ENCODE measurements at places on chromosomes 4 and X.

DNA sequence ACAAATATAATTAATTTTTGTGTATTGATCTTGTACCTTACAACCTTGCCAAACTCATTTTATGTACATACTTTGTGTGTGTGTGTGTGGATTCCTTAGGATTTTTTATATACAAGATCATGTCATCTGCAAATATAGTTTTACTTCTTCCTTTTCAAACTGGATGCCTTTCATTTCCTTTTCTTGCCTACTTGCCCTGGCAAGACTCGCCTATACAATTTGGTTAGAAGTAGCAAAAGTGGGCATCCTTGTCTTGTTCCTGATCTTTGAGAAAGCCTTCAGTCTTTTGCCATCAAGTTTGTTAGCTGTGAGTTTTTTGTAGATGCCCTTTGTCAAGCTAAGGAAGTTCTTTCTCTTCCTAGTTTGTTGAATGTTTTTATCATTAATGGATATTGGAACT is 30.5 kb downstream of the RUFY3 start:
- no peaks in the 10 kb centered on the region for H3K36me3 ChIP-seq
- no peak overlapping the region for H3K4me3 ChIP-seq
- no peaks in the 10 kb centered on the region for H3K27me3 ChIP-seq

- H3K27ac ChIP-seq = no peak overlapping the region
- no peaks in the 10 kb centered on the region for H3K4me1 ChIP-seq
- H3K36me3 ChIP-seq = no peaks in the 10 kb centered on the region
- no peaks in the 10 kb centered on the region for H3K27me3 ChIP-seq
- no peak overlapping the region for H3K4me3 ChIP-seq
- DNase-seq = no peak
These were observed 117.3 kb downstream of the FAT4 start for GRCh38 chr4:125432078-125432477.

DNA sequence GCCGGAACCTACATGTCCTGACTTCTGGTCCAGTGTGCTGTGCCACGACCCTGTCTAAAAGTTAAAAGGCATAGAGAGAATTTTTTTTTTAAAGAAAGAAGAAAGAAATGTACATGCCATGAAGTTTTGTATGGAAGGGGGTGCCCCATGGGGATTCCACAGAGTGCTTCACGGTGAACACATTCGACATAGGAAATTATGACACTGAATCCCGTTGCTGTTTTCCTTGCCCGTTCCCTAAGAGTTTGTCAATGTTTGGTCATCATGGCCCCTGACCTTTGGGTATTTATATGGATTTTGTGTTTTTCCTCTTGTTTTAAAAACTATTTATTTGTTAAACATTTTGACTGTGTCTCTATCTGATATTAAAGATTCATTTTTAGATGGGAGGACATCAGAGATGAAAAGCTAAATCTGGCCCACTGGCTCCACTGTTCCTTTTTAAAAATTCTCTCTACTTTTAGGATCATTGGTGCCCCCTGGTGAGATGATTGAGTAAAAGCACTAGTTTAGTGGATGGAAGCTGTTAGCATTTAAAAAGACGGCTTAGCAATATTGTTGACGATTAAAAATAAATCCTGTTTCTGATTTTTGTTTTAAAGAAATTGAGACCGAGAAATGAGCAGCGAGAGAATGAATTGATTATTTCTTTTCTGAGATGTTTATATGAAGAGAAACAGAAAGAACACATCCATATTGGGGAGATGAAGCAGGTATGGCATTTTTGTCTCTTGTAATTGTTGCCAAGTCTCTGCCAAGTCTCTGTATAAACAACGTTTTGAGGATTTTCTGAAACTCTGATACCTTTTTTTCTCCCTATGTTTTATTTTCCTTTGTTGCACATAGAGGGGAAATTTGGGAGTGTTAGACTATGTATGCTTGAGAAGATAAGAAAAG is 75.0 kb downstream of the PTTG2 start:
- no peak for DNase-seq
- H3K27ac ChIP-seq = no peak overlapping the region
- no peaks in the 10 kb centered on the region for H3K27me3 ChIP-seq
- no peak overlapping the region for H3K4me3 ChIP-seq

- no peak for DNase-seq
- H3K27ac ChIP-seq = no peak overlapping the region
- H3K4me1 ChIP-seq = no peaks in the 10 kb centered on the region
- H3K27me3 ChIP-seq = no peaks in the 10 kb centered on the region
These were observed 26.7 kb downstream of the SULT1E1 start for GRCh38 chr4:69833251-69833650.

DNA sequence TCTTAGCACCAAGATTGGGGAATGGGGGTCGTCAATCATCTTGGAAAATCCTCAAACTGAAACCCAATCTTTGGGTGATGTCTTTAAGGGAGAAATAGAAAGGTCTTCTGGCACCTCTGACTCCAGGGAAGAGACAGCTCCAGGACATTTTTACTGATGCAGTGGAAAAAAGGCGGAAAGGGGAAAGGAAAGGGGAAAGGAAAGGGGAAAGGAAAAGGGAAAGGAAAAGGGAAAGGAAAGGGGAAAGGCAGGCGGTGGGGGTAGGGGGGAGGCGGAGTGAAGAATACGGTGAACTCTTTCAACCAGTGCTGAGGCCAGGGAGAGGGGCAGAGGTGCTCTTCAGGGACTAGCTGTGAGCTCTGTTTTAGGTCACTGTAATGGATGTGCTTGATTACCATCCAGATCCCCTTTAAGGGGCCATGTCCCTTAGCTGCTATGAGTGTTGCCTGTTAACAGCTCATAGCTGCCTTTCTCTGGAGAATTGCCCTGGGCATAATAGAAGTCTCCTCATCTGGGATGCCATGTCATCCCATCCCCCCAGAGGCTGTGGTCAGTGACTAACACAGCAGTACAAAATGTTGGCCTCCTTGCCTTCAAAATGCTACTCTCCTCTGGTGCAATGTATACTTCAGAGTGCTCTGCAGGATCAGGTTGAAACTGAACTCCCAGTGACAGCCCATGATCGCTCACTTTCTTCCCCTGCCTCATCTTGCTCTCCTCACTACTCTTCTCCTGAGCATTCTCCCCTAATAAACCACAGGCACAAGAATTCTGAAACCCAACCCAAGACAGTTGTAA is 92.4 kb upstream of the AP1S2 start:
- H3K4me3 ChIP-seq = no peak overlapping the region
- no peaks in the 10 kb centered on the region for H3K27me3 ChIP-seq
- DNase-seq = no peak
- H3K36me3 ChIP-seq = no peaks in the 10 kb centered on the region
- no peaks in the 10 kb centered on the region for H3K4me1 ChIP-seq

DNA sequence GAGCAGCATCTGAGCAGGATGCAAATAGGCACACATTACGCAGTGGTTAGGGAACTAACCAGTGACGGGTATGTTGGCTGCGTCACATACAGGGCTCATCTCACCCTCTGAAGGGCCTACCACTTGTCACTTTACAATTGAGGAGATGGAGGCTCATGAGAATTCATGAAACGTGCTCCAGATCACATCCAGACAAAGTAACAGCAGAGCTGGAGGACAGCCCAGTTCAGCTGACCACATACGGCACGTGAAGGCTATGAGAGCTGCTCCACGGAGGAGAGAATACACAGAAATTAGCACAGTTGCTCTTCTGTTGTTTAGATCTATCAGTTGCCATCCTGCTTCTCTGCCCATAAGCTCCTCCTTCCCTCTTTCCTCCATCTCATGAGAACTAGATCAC is 78.4 kb downstream of the FAM9B start:
- H3K36me3 ChIP-seq = no peaks in the 10 kb centered on the region
- DNase-seq = no peak
- H3K27me3 ChIP-seq = no peaks in the 10 kb centered on the region
- no peaks in the 10 kb centered on the region for H3K4me1 ChIP-seq

- no peak overlapping the region for H3K27ac ChIP-seq
- DNase-seq = no peak
- H3K4me3 ChIP-seq = no peak overlapping the region
- H3K36me3 ChIP-seq = no peaks in the 10 kb centered on the region
- no peaks in the 10 kb centered on the region for H3K4me1 ChIP-seq
- no peaks in the 10 kb centered on the region for H3K27me3 ChIP-seq
These were observed 163.4 kb downstream of the AREG start for GRCh38 chr4:74608151-74608949.

DNA sequence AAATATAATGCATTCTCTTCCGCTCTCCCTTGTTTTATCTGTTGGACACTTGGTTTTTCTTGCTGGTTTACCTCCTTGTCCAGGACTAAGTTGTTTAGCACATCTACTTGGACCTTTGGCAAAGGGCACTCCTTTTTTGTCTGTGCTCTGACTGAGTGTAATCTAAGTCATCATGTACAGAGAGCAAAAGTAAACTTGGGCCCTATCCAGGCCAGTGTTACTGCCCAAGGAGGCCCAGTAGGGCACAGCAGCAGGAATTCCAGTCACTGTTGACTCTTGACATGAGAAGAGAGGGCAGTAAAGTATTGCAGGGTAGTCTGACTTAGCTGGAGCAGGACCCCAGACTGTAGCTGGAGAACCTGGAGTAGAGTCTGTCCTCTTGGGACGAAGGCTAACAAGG is 445.5 kb downstream of the ZIC3 start:
- no peaks in the 10 kb centered on the region for H3K4me1 ChIP-seq
- no peak overlapping the region for H3K4me3 ChIP-seq
- no peaks in the 10 kb centered on the region for H3K36me3 ChIP-seq
- no peaks in the 10 kb centered on the region for H3K27me3 ChIP-seq
- no peak for DNase-seq
- H3K27ac ChIP-seq = no peak overlapping the region

All from upper lobe of left lung (tissue), 6 donors.